ENCODE measurements at places on chromosomes 3 and 15.

DNA sequence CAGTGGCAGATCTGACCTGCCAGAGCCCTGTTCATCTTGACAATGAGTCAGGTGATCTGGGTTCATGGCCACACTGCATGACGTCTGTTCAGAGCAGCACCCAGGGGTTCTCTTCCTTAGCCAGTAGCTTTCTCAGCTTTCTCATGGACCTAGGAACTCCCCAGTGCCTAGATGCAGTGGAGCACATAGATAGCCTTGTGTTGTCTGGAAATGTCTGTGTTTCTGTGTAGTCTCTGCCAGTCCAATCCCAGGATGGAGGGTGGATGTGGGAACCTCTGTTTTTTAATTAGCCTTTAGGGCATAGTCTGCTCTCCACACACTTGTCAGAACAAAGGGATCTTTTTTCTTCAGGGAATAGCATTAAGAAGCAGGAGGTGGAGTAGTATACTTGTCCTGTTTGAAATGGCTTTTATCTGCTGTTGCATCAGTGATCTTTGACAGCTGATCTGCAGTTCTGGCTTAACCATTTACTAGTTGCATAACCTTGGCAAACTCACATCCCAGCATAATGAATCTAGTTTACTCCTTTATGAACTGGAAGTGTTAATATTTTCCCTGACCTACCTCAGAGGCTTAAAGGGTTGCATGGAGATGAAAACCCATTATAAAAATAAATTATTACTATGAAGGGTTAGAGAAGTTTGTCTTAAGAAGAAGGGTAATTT lies 16.1 kb upstream of the CACNA1D start:
- DNase-seq: no peak

- DNase-seq: no peak
Observed at GRCh38 chr3:87627316-87627715, 350.9 kb upstream of the POU1F1 start.

- no peak for DNase-seq
Observed at GRCh38 chr3:38121832-38122461, 15.0 kb downstream of the ACAA1 start.

DNA sequence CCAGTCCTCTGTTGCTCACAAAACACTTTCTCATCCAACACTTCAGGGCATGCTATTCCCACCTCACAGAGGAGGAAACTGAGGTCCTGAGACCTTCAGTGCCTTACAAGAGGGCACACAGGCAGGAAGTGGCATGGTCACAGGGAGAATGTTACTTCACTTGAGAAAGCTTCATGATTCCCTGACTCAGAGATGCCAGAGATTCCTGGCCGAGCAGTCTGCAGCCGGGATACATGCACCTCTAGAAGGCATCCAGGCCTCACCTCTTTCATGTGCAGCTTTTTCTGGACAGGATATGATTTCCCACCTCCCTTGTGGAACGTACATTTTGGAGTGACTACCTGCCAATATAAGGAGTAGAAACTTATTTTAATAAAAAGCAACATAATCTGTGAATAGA lies 2.8 kb upstream of the SST start:
- no peak for DNase-seq

DNA sequence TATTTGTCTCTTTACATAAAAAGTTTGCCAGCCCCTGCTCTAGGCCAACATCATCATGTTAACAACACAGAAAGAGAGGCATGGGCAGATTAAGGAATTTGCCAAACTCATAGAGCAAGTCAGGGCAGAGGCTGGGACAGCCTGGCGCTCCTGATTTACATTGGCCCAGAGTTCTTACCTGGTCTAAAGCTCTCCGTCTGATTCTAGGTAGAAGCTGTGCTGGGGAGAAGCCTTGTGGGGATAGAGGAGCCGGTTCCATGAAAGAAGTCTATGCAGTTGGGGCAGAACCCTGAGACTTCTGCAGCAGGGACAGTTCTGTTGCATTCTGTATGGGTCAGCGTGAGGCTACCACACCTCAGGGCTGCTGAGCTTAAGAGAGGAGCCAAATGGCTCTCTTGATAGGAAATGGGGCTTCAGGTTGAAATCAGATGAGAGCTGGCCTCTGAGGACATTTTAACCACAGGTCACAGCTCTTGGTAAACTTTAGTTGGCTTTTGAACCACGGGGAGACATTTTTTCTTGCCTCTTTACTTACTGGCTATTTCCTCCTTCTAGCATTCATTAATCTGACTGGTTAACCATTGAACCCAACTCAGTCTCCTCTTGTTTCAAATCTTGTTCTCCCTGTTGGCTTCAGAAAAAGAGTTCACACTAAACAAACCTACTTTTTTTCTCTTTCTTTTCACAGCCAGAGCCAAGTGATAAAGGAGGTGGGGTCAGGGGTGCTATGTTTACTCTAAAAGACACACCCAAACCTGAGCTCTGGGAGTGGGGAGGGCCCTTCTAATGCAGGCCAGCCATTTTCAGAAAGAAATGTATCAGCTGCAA lies 250.7 kb downstream of the OPA1 start:
- DNase-seq: no peak

DNA sequence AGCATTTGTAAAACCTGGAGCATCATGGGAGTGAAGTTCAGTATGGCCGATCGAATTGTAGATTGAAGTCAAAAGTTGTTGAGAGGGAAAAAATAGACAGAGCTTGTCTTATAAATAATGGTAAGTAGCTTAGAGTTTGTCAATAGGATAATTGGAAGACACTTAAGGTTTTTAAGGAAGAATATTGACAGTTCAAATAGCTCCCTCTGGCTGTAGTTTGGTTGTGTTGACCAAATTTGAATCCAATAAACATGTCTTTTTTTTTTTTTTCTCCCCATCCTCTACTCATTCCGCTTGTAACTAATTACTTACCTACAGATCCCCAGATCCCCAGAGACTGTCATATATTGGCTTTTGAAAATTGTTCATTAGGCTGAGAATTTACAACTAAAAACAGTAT lies 677.0 kb downstream of the AGBL1 start:
- no peak for DNase-seq

DNA sequence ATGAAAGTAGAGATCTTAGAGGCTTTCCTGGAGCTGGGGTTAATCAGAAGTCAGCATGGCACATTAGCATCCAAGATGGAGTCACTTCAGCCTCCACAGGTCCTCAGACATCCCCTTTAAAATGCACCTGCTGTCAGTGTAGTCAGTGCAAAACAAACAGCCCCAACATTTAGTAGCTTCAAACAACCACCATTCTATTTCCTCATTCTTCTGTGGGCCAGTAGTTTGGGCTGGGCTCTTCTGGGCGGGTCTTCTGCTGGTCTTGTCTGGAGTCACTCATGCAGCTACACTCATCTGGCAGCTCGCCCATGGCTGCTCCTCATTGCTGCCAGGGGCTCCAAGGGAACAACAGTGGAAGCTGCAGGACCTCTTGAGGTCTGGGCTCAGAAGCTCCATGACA lies 99.9 kb downstream of the TLE3 start:
- DNase-seq: no peak

- DNase-seq: no peak
Observed at GRCh38 chr3:182323898-182324297, 469.4 kb upstream of the ATP11B start.

- no peak for DNase-seq
Observed at GRCh38 chr3:159273608-159274007, 471.8 kb downstream of the MFSD1 start.

GRCh38 chr15:70879401-70879800 lies 12.8 kb downstream of the THAP10 start:
- no peak for DNase-seq

GRCh38 chr3:11238880-11239279 lies 33.3 kb upstream of the ATG7 start:
- peak; percentile 91 for DNase-seq

- DNase-seq: peak; percentile 51
Observed at GRCh38 chr3:177150970-177151627, 46.2 kb downstream of the TBL1XR1 start.

GRCh38 chr3:45610119-45610518 lies 15.6 kb downstream of the LIMD1 start:
- DNase-seq: no peak

DNA sequence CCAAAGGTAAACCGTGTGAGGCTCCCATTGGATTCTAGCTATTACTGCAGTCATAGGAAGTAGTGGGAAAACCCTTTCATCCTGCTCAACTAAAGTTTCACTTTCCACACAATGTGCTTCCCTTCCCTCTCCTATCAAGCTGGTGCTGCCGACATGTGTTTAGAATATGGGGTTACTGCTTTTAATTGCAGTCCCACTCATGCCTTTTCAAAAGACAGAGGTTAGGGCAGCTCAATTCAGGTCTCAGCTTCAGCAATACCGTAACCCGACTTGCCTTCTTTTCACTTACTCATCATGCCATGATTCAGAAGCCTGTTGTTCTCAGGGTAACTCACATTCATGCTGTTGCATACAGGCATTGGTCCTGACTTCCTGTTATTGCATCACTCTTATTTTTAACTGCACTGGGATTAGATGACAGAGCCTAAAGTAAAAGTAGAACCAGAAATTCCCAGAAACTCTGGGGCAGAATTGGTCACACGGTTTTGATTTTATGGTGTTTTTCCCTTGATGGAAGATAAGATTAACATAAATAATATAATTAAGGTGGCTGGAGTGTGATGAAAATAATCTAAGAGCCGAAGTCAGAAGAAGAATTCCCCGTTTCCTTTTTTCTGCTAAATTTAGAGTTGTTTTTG lies 45.7 kb downstream of the C2CD4B start:
- peak; percentile 80 for DNase-seq

DNA sequence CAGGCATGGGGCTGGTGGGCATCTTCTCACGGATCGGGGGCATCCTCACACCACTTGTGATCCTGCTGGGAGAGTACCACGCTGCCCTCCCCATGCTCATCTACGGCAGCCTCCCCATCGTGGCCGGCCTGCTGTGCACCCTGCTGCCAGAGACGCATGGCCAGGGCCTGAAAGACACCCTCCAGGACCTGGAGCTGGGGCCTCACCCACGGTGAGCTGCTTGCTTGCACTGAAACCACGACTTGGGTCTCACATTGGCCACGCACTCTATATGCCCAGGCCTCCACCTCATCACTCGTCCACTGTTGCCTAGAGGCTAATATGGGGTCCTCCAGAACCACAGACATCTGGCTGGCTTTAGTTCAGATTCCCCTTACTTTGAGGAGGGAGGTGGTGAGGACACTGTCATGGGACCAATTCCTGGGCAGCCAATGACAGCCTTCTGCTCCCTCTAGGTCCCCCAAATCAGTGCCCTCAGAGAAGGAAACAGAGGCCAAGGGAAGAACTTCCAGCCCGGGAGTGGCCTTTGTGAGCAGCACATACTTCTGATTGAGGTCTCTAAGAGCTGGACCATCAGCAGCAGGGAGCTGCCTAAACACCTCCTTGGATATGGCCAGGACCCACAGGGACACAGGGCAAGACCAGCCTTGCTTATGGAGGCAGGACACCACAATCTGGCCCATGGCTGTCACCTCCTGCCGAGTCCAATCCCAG lies 5.0 kb upstream of the SLC22A14 start:
- DNase-seq: no peak

DNA sequence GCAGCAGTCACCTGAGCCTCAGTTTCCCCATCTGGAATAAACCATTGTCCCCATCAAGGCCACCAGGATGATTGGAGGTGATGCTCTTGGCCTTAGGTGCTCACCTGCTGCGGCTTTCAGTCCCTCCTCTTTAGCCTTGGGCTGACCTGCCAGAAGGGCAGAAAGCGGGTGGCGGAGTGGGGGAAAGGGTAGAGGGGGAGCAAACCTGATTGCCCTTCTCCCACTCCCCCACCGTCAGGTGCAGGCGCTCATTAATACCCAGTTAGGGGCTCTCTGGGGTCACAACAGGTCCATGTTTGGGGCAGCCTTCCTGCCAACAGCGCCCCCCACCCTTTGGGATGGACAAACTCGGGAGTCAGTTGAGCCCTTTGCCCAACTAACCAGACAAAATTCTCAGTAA lies 50.5 kb downstream of the GRIP2 start:
- no peak for DNase-seq

DNA sequence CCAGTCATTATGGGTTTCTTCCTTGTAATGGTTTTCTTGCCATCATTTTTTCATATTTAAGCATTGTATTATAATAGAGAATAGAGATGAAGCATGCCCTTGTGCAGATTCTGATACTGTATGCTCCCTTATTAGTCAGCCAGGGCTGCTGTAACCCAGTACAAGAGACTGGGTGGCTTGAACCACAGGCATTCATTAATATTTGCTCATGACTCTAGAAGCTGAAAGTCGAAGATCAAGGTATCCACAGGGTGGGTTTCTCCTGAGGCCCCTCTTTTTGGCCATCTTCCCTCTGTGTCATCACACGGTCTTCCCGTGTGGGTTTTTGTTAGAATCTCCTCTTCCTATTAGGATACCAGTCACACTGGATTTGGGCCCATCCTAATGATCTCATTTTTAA lies 74.5 kb downstream of the FOXP1 start:
- no peak for DNase-seq

DNA sequence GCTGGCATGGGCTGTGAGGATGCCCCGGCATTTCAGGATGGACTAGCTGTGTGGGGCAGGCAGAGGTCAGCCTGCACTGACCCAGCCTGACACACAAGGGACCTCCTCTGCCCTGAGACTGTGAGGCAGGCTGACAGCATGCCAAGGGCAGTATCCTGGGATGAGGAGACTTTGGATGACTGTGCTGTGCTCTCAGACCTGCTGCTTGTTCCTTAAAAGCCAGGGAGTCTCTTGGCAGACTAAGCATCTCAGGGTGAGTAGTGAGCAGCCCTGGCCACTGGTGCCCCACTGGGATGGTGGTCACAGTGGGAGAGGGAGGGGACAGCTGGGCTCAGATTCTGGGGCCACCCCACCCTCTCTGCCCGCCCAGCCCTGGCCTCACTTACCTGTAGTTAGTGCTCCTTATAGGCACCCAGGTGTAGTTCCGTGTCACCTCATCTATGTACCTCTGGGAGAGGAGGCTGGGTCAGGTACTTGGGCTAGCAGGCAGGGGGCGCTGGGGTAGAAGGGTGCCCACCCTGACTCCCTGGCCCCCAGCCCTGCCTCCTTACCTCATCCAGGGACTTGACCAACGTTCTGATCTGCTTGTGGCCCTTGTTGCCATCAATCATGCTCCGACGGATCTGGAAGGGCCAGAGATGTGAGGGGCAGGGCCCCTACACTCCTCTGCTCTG lies 16.1 kb upstream of the TMEM115 start:
- DNase-seq: no peak

GRCh38 chr15:81304226-81304625 lies 19.7 kb downstream of the STARD5 start:
- no peak for DNase-seq

DNA sequence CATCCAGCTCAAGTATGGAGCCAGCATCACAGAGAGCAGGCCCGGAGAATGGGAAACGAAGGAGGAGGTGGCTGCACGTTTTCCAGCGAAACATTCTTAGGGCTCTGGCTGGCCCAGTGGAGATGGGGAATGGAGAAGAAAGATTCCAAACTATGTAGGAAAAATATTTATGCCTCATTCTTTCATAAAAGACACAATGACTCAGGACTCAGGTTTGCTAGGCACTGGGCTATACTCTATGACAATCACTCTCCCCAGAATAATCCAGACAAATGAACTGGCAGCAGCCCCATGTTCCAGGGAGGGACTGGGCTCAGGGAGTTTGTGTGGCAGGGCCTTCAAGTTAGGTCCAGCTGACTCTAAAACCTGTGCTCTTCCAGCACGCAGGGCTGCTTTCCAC lies 110.8 kb upstream of the RAD18 start:
- no peak for DNase-seq
